ENCODE measurements at places on chromosomes 1 and 21.

DNA sequence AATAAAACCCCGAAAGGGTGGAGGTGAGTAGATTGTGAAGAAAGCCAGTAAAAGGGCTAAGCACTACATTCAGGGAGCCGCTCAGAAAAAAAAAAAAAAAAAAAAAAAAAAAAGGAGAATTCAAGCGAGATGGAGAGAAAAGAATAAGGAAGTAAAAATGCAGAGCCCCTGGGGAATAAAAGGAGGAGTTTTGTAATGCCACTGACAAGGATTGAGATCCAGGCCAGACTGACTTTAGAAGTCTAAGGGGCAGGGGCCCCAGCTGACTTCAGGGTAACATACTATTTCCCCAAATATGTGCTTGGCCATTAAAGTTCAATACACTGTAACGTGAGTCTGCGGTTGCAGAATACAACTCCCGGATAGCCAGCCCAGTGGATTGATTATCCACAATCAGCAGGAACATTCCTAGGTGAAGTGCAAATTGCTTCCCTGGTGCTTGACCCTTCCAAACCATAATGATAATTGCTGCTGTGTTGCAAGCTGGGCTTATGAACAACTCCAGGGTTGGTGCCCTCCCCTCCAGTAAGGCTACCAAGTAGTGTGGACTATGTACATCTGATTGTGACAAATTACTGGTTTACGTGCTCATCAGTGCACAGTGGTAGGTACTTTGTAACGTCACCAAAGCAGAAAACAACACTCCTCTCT lies 30.7 kb upstream of the RRP15 start:
- no peak for DNase-seq

DNA sequence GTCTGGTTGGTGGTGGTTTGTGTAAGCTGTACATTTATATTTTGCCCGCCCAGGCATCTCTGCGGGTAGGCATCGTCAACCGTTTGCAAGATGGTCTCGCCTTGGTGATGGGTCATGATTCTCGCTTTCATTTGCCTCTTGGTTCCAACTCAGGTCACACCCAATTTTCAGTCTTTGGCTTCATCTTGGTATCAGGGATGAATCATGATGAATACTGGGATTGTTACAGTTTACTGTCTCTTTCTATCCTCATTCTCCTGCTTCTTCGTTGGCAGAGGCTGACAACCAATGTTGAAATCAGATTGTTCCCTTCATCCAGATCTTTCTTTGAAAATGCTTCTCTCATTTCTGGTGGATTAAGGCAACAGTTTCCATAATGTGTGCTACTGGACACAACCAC lies 129.7 kb upstream of the KAZN start:
- DNase-seq = no peak

DNA sequence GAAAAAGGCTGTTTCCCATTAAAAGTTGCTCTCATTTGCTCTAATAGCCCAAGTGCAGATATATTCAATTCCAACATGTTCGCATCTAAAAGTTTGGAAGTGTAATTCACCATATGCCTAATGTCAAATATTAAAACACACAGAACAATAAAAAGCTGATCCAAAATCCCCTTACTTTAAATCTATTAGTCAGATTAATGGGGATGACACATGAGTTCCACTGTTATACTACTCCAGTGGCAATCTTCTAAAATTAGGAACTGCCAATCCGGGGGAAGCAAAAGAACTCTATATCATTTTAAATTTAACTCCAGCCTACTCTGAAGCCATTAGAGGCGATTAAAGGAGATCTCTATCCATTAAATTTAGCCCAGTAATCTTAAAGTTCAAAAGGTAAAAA lies 317.1 kb downstream of the NTNG1 start:
- no peak for DNase-seq

DNA sequence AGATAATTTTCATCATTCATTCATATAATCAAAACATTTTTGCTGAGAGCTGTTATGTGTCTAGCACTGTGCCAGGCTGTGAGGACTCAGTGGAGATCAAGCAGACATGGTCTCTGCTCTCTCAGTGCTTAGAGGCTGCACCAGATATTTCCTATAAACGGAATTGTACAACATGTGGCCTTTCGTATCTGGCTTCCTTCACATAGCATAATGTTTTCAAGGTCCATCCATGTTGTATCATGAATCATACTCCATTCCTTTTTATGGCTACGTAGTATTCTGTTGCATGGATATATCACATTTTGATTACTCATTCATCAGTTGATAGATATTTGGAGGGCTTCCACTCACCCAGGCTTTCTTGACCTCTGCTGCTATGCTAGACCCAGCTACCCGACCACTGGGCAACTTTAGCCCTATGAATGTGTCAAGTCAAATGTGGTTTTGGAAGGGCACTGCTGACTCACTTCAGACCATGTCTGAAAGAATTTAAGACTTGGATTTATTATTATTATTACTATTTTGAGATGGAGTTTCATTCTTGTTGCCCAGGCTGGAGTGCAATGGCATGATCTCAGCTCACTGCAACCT lies 18.5 kb downstream of the NCF2 start:
- DNase-seq = no peak

GRCh38 chr1:7555391-7556185 lies 215.5 kb upstream of the VAMP3 start:
- DNase-seq = no peak

- DNase-seq = no peak
Measured at GRCh38 chr1:188715566-188715965, 1762.1 kb downstream of the BRINP3 start.

DNA sequence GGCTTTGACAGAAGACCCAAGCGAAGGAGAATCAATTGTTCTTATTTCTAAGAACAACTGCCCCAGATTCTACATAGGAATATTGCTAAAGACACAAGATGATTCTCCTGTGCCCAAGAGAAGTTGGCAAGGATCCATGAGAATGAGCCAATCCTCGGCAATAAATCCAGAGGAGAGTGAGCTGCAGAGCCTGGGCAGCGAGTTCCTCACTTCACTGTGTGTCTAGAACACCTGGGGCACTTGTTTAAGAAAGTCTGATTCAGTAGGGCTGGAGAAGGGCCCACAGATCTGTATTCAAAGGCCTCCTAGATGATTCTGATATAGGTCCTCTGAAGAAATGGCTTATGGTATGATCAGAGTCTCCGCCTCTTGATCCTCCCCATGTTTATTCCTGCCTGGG lies 31.8 kb downstream of the GADD45A start:
- no peak for DNase-seq

- no peak for DNase-seq
Measured at GRCh38 chr1:31502926-31503511, 73.3 kb upstream of the TINAGL1 start.

- no peak for DNase-seq
Measured at GRCh38 chr21:36478207-36478701, 1.7 kb downstream of the CLDN14 start.

DNA sequence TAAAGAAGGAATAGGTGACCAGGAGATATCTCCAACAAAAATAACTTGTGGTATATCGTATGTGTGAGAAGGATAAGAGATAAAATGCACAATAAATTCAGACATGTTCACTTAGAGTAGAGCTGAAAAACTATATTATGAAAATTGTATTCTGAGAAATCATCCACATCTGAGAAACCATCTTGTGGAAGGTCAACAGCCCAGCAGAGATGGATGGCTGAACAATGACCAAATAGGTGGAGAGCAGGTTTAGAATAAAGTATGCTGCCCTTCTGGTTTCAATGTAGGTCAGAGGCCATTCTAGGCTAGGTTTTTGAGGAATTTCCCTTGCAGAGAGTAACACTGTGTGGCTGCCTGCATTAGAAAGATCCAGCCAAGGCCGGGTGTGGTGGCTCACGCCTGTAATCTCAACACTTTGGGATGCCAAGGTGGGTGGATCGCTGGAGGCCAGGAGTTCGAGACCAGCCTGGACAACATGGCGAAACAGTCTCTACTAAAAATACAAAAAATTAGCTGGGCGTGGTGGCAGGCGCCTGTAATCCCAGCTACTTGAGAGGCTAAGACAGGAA lies 8.8 kb upstream of the UAP1 start:
- DNase-seq = no peak

DNA sequence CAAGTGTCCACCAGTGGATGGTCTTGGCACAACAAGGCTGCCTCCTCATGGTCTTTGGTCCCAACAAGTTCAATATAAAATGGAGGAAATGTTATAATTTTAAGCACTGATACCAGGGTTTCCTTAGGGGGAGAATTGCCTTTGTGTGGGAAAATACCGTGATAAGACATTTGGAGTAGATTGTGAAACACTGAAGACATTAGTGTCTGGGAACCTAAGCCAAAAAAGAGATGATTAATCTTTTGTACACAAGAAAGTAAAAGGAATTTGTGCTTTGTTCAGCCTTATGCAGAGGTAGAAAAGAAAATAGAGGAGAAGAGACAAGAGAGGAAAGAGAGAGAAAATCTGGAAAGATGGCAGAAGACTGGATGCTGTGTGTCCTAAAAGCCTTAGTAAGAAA lies 36.1 kb downstream of the ST6GALNAC3 start:
- DNase-seq = no peak

DNA sequence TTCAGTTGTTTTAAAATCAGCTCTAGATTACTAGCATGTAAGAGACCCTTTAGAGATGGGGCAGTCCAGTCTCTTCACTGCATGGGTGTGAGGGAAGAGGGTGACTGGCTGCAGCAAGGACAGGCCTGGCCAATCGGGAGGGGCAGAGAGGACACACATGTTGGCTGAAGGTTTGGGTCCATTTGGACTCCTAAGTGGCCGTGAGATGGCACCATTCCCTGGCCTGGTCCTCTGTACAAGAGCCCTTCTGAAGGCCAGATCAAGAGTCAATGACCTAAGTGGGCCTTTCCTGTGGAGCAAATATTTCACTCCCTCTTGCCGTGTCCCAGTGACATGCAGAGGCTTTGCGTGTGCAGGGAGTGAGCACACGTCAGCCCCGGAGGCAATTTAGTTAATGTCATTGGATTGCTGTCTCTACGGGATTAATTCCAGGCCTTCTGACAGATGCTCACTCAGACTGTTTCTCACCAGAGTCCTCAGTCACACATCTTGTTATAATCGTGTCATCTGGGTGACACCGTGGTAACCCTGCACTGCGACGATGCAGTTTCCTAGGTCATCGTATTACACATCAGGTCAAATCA lies 613.0 kb downstream of the NPHP4 start:
- DNase-seq = no peak

GRCh38 chr21:42125571-42126544 lies 54.7 kb downstream of the UMODL1 start:
- DNase-seq = no peak

DNA sequence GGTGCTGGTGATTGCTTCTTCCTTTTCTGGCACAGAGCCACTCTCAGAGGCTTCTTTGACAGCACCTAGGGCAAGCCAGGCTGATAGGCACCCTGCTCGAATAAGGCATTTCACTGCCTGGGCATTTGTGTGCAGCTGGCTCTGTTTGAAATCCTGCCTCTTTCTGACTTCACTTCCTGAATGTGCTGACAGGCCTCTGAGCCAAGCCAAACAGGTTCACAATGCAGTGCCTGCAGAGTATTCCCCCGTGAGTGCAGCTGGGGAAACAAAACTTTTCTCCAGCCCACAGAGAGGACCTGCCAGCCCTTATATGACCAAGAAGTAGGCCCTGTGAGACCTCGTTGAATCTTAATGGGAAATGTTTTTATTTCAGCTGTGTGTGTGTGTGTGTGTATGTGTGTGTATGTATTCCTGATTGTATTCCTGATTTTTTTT lies 10.4 kb downstream of the JUN start:
- peak; percentile 2 for DNase-seq

DNA sequence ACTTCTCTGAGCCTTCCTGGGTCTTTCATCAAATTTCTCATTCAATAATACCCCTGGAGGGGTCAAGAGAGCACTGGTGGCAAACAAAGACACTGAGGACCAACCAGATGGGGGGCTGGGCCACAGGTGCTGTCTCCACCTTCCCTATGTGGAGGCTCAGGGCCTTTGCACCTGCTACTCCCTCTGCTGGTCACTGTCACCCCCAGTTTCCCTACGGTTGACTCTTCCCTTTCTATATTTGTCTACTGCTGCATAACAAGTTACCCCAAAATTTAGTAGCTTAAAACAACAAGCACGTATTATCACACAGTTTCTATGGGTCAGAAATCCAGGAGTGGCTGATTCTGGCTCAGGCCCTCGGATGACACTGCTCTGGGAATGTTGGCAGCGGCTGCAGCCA lies 138.8 kb upstream of the RUNX3 start:
- no peak for DNase-seq

DNA sequence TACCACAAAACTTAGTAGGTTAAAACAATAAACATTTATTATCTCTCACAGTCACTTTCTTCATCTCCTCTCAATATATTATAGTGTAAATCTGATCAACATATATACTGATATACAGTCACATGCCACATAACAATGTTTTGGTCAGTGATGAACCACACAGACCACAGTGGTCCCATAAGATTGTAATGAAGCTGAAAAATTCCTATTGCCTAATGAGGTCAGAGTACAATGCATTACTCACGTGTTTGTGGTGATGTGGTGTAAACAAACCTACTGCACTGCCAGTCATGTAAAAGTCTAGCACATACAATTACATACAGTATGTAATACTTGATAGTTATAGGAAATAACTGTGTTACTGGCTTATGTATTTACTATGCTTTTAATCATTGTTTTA lies 30.1 kb downstream of the OLFML3 start:
- DNase-seq = no peak

GRCh38 chr1:230199554-230199953 lies 132.5 kb downstream of the GALNT2 start:
- DNase-seq = no peak

DNA sequence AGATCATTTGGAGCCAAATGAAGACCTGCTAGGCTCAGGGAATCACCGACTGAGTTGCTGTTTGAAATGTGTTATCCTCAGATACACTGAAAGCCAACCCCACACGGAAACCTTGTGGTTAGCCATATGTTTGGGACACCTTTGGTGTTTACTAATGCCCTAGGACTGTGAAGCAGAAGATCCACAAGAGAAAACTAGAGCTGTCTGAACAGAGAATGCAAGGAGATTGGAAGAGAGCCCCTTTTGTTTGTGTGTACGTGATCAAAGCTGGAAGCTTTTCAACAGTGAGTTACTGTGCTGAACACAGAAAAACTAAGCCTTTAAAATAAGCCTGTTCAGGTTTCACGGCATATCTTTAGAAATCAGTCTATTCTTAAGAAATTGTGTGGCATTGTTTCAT lies 908.2 kb upstream of the ADGRL2 start:
- DNase-seq = no peak

DNA sequence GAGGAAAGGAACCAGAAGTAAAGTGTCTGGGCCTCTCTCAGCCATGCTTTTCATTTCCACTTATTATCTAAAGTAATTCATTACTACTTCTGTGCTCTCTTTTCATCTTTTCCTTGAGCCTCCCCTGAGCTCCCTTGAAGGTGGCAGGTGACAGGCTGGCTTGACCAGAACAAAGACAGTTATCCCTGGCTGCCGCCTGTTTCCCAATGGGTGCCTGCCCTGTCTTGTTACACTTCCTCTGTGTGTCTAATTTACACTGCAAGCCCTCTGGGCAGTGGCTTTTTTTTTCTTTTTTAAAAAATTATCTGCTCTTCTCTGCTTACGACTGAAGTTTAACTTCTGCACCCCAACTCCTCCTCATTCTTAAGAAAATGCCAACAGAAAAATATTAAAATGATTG lies 113.4 kb downstream of the NGF start:
- no peak for DNase-seq

DNA sequence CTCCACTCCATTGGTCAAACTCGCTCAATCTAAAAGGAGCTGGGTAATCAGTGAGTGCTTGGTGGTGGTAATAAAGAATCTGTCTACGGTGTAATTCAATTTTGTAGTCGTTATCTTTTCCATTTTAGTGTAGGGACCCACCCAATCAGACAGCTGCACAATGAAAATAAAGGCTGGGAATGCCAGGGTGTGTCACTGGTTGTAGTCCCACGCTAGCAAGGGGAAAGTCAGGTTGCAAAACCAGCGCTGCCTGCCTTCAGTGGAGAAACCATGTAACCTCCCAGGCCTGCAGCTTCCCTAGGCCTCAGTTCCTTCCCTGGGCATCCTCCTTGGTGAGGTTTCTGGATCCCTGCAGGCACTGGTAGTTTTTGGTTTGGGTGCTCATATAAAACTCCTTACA lies 49.4 kb upstream of the PPP2R5A start:
- DNase-seq = no peak

Data from hypothalamus (tissue), 51 donors.